ENCODE measurements at places on chromosomes 4 and X.

DNA sequence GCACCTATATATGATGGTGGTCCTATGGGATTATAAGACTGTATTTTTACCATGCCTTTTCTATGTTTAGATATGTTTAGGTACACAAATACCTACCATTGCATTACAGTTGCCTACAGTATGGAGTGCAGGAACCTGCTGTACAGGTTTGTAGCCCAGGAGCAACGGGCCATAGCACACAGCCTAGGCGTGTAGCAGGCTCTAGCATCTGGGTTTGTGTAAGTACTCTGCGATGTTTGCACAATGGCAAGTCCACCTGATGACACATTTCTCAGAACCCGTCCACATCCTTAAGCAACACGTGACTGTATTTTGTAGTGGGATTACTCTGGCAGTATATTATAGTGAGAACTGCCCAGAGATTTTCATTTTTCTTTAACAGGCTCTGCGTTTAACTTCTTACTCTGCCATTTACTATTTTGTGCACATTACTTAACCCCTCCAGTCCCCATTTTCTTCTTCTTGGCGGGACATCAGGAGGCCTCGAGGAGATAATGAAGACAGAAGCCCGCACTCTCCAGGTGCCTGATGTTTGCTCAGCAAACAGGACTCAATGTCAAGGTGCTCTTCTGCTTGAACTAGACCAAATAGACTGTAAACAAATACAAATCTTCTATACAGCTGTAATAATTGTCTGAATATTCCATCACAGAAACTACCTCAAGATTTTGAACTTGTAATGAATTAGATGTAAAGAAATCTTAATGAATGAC lies 102.0 kb upstream of the PDLIM3 start:
- no peak for DNase-seq

- DNase-seq, result no peak
These were observed 18.6 kb upstream of the FRMD7 start for GRCh38 chrX:132146456-132146855.

DNA sequence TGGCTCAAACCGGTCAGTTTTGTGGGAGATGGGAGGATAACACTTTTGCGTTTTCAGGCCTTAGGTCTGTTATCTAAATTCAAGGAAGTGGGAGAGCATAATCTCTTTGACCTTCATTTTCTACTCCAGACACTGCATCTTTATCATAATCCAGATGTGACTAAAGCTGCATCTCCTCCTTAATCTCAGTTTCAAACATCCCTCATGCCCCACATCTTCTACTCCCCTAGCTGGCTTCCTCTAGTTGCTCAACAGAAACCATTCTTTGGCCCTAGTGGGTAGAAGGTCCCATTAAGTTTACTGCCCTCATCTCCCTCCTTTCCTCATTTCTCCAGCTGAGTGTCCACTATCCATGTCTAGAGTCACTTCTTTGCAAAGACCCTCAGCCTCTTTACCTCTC lies 18.8 kb upstream of the RASL11B start:
- DNase-seq, result no peak

DNA sequence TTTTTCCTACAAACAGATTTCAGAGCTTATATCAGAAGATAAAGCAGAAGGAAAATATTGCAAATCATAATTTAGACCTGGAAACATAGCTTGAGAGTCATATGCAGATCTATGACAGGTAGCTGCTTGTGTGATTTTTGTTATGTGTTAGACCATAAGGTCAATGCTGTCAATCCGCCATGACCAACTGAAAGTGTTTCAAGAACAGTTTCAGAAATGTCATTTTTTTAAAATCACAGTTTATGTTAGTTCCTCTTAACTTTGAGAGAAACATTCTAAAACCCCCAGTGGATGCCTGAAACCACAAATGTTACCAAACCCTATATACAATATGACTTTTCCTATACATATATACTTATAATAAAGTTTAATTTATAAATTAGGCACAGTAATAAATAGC lies 391.3 kb upstream of the FAM241A start:
- no peak for DNase-seq

DNA sequence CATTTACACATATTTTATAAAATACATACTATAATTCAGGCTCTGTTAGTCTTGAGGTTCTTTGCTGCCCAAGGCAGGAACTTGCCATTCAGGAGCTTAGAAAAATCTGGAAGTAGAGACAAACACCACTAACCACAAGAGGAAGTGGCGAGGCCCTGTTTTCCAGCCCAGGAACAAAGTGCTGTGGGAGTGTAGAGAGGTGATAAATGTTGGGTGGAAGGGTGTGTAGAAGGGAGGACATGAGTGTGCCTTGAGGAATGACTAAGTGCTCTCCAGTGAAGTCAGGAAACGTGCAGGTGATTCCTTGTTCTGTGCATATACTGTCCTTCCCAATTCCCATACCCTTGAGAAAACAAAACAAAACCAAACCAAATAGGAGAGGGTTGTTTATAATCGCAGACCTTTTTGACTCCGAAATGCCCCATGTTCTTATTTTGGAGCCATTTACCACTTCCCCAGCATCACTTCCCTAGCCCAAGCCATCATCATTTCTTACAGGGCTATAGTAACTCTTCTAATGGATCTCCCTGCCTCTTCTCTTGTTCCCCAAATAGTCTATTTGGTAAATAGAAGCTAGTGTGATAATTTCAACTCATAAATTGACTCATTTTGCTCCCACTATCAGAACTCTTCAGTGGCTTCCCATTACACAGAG lies 83.2 kb downstream of the GPAT3 start:
- no peak for DNase-seq

- no peak for DNase-seq
These were observed 93.0 kb upstream of the NPFFR2 start for GRCh38 chr4:71938776-71939175.

DNA sequence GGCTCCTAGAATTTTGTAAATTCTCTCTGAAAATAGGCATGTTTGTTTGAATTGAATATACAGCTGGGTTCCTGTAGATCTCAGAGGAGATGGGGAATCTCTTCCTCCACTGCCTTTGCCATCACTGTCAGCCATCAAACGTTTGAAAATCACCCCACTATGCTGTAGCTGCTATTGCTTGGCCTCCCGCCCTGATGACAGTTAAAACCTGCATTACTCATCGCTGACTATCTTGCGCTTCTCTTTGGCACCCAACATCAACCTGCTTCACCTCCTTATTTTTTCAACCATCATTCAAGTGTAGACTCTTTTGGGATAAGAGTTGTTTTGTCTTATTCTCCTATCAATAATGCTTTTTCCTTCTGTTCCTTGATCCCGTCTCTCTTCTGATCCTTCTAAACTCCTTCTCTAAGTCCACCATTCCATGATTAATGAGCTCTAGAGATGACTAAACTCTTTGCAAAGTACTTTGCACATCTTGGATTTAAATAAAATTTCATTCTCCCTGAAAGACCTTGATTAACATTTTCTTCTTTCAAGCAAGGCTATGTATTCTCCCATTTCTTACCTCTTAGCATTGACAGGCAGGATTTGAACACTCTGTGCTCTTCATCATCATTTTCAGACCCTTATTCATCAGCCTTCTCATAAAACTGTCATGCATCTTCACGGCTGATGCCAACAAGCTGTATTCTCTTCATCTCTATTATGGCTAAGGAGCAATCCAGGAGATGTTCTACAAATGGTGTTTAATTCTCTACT lies 133.0 kb downstream of the SNCA start:
- no peak for DNase-seq

DNA sequence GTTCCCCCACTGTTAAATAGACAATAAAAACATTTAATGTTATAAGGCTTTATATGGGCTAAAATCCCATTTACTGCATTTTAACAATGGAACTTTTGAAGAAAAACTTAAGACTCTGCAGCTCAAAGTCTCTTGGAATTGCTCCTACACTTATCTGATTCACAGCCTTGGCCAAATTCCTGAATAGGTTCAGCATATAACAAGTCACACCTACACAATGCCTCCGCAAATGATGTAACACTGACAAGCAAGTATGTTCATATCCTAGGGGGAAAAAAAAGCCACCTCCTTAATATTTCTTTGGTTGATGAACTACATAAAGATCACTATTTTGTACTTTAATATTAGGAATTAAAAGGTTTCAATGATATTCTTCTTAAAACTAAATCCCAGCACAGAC lies 34.5 kb downstream of the RPS6KA6 start:
- no peak for DNase-seq

DNA sequence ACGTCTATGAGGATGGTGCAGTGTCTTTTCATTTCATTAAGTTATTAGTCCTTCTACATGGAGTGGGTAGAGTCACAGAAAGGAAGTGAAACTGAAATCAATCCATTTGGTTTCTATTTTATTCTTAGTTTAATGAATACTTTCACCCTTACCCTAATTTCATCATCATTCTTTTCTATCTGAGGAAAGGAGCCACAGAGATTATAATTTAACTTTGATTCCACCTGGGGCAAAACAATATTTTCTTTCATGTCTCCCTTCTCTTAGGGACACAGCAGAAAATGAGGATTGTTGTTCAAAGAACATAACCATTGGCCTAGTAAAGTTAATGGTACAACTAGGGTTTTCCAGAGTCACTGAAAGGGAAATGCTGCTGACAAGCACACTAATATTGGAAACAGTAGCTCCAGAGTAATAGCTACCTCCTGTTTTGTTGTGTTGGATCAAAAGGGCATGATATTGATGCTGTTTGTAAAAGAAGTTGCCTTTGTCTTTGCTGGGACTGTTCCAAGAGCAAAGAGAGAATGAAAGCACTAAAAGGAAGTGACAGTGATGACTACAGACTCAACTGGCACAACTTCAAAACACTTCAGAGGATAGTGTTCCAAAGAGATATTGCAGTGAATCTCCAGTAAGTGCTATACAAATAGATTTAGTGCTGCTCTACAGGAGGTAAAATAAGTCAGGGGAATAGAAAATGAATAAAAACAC lies 247.1 kb upstream of the PITX2 start:
- DNase-seq, result no peak

DNA sequence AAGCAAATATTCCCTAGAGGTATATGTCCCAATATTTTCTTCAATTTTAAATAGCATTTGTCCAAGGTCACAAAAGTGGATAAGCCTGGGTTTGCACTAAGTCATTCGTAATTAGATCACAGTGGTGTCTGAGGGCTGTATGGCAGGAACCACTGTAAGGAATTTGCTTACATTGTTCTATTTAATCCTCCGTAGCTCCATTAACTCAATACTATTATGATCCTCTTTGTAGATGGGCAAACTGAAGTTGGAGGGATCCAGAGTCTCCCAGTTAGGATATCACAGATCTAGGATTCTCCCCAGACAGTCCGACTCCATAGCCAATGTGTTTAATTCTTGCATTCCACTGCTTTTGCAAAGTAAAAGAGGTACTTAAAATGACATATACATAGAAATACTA lies 242.7 kb upstream of the DCAF8L1 start:
- no peak for DNase-seq

DNA sequence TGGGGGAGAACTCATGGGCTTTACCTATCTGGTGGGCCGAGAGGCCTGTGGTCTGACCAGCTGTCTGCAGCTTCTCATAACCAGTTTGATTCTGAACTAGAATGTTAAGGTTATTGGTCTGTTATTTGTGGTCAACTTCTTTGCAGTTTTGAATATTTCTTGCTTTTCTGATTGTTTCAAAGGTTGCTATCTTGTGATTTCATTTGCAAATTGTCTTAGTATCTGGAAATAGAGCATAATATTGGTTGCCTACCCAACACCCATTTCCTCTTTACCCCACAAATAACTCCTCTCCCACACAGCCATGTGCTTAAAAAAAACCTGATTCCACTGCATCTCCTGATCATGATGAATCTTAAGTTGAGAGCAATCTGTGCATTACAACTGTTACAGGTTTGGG lies 39.1 kb upstream of the BMP2K start:
- DNase-seq, result no peak

DNA sequence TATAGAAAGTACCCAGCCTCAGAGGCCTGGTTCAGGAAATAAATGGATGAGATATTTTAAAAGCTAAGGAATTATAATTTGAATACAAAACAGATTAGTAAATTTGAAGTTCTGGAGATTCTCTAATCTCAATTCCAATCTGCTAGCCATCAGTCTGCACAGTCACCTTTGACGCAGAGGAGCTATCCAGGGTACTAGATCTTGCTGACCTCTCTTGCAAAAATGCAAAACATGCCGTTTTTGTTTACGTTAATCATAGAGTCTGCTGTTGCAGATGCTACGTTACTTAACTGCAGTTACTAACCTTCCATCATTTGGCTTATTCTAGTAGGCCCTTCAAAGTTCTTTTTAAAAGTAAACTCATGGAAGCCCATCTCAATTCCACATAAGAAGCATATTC lies 10.4 kb downstream of the CCSER1 start:
- no peak for DNase-seq

GRCh38 chr4:21605006-21605405 lies 343.6 kb downstream of the KCNIP4 start:
- DNase-seq, result no peak

GRCh38 chr4:151199319-151200190 lies 77.4 kb upstream of the PRSS48 start:
- DNase-seq, result no peak

Measured in stimulated activated CD8-positive, alpha-beta memory T cell treated with anti-CD3 and anti-CD28 coated beads, Interleukin-2, amount 100 ng/mL, for 1 hour (primary cell).